ENCODE measurements at places on chromosomes 6 and 20.
A peak's percentile ranks its signal among the peaks of the same experiment; 100 is the strongest.

- no peak for DNase-seq
Measured at GRCh38 chr6:139367810-139368351, 6.6 kb downstream of the CITED2 start.

DNA sequence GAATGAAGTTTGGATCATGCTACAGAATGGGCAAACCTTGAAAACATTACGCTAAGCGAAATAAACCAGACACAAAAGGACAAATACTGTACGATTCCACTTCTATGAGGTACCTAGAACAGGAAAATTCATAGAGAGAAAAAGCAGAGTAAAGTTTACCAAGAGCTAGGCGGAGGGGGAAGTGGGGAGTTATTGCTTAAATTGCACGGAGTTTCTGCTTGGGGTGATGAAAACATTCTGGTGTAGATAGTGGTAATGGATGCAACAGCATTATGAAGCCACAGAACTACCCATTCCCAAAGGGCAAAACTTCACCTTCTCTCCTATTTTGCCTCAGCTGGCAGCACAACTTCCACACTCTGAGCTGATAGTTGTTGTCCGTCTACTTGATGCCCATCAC, 6.4 kb upstream of the PDYN start:
- no peak for DNase-seq

GRCh38 chr20:62557462-62557861, 81.7 kb upstream of the GATA5 start:
- no peak for DNase-seq

- no peak for DNase-seq
Measured at GRCh38 chr6:135600086-135600702, 102.7 kb upstream of the AHI1 start.

DNA sequence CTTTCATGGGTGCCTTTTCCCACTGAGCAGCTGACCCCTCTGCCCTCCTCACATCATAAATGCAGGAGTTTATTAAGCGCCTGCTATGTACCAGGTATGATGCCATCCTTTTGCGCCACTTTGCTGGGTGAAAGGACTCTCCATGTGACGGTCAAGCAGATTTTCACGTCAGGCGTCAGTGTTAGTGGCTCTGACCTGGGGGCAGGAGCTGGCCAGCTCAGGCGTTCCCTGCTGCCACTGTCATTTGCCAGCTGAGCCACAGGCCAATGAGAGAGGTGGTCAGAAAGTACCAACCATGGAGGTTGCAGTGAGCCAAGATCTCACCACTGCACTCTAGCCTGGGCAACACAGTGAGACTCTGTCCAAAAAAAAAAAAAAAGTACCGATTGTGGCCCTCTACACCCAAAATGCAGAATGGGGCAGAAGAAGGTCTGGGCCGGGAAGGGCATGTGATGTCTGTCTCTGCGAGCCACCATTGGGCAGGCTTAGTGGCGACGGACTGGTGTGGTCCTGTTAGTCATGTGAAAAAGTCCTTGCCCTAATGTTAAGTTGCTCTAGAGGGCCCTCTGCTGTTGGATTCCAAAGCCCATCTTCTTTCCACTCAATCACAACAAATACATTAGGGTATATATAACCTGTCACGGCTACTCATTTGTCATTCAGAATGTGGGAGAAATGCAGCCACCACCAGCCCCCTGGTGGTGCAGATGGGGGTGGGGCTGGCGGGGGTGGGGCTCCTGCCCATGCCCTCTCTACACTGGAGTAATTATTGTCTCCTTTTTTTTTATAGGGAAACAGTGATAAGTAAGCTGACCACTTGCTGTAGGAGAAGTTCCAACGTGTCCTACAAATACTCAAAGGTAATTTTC, 18.4 kb upstream of the SLC22A1 start:
- peak; percentile 67 for DNase-seq

- no peak for DNase-seq
Measured at GRCh38 chr6:157885876-157886275, 62.8 kb downstream of the SNX9 start.

GRCh38 chr6:51618563-51618962, 468.9 kb downstream of the PKHD1 start:
- no peak for DNase-seq

GRCh38 chr20:56865055-56865454, 235.9 kb downstream of the TFAP2C start:
- DNase-seq: no peak

DNA sequence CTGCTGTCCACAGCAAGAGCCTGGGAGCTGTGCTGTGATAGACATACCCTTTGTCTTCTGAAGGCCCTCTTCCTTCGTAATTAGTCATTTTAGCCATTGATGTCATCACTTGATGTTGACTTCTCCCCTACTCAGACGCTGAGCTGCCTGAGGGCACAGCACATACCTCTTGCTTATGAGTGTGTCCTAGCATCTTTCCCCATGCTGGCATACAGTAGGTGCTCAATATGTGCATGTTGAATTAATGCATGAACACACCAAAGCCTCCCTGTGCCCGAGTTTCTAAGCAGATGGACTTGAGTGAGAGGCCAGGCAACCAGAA, 35.8 kb upstream of the FAM83D start:
- peak; percentile 55 for DNase-seq

DNA sequence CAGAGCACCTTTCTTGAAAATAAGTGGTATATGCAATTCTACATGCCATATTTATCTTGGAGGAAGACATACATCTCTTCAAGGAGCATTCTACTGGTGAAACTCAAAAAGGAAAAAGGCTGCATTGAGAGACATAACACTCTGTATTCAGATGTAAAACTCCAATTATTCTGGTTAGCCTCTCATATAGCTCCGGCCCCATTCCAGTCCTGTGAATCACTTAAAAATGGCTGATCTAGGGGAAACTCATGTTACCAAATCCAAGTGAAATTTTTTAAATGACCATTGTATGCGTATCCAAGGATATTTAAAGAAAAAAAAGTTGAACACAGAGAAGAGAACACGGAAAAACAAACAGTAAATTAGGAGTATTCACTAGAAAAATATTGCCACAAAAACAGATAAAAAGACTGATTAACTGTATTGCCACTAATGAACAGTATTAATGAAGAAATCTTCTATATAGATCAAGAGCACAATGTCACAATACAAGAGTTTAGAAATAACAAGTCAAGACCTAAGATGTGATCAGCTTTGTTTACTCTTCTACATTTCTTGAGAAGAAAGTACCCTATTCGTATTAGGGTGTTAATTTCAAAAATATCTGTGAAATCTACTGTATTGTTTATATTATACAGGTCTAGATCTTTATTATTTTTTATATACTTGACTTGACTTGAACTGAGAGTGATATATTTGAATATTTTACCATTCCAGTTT, 124.5 kb upstream of the GJE1 start:
- no peak for DNase-seq

DNA sequence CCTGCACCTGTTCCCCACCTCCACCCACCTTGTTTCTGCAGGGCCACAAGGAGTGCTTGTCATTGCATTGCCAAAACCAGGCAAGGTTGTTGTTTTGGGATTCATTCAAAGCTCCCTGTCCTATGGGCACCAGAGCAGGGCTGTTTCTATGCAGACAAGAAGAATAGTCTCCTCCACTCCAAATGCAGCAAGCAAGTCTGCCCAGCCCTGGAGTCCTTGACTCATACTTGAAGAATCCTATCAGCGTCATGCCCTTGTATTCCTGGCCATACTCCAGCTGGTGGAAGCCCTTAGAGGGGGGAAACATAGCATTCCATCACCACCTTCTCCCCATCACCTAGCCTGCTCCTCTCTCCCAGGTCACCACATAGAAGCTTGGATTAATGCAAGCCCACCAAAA, 145.3 kb upstream of the ECI2 start:
- DNase-seq: no peak

GRCh38 chr6:113676968-113677367, 180.2 kb upstream of the MARCKS start:
- no peak for DNase-seq

- DNase-seq: peak; percentile 77
Measured at GRCh38 chr6:44076356-44077213, 50.7 kb downstream of the MRPL14 start.

DNA sequence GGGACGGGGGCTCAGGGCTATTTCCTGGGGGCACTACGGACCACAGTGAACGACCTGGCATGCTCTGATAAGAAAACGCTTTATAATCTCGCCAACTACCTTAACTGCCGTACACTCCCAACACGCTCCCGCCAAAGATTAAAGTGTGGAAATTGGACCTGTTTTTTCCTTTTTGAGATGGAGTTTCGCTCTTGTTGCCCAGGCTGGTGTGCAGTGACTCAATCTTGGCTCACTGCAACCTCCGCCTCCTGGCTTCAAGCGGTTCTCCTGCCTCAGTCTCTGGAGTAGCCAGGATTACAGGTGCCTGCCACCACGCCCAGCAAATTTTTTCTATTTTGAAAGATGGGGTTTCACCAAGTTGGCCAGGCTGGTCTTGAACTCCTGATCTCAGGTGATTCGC, 346 bp upstream of the SLC44A4 start:
- no peak for DNase-seq

GRCh38 chr6:106025655-106026054, 60.5 kb upstream of the PRDM1 start:
- no peak for DNase-seq

DNA sequence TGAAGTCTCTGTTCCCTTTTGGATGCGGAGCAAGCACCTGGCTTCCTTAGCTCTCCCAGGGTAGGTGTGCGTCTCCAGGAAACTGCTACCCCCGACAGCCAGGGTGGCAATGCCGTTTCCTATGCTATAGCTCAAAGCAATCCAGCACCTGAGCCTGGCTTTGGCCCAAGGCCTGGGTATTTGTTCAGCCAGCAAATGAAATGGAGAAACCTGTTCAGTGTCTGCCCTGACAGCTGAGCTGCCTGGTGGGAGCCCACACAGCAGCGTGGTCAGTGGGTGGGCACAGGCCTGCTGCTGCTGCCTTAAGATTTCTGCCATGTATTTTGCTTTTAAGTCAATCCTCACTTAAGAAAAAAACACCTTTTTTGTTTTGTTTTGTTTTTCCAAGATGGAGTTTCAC, 13.7 kb downstream of the SPATA2 start:
- DNase-seq: no peak

DNA sequence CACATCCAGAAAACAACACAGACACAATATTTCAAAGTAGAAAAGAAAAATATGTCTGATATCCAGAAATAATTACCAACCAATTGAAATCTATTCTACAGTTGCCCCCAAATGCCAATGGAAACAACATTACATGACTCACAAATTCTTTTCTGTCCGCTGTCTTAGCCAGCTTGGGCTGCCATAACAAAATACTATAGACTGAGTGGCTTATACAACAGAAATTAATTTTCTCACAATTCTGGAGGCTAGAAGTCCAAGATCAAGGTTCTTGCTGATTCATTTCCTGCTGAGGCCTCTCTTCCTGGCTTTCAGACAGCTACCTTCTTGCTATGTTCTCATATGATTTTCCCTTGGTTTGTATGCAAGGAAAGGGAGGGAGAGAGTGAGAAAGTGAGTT, 698.1 kb downstream of the DHX35 start:
- no peak for DNase-seq

DNA sequence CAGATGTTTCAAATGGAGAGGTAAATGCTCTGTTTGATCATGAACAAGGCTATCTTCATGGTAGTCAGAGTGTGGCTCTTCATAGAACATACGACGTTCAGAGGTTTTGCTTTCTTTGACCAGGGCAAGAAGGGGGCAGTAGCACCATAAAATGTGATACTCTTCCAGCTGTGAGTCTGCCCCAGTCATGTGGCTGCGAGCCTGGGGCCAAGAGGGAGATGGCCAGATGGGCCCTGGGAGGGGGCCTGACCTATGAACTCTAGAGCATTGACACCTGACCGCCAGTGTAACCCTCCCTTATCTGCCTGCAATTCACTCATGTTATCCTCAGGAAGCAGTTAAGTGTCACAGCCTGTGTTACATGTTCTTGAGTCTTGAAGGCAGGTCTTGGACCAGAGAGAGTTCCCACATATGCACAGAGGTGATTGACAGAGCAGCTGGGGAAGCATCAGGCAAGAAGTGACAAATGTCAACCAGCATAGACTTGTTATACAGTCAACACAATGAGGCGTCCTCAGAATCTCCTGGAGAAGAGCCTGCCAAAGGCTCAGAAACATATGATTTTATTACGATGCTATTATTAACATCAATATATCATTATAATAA, 55.0 kb downstream of the SCML4 start:
- DNase-seq: no peak

GRCh38 chr6:24620637-24621036, 25.4 kb downstream of the KIAA0319 start:
- DNase-seq: no peak

DNA sequence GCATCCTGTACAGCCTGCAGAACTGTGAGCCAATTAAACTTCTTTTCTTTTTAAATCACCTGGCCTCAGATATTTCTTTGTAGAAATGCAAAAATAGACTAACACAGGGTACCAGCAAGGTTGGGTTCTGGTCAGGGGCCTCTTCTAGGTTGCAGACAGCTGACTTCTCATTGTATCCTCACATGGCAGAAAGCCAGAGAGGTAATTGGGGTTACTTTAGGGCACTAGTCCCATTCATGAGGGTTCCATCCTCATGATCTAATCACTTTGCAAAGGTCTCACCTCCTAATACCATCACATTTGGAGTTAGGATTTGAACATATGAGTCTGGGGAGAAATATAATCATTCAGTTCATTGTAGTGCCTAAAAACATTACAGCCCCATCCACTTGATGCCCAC, 101.5 kb downstream of the LCA5 start:
- DNase-seq: no peak

GRCh38 chr6:51398793-51399192, 580.1 kb downstream of the TFAP2B start:
- DNase-seq: no peak

GRCh38 chr20:56369179-56369578, 10.4 kb downstream of the FAM210B start:
- no peak for DNase-seq

- DNase-seq: no peak
Measured at GRCh38 chr20:47038566-47039560, 144.2 kb downstream of the EYA2 start.

GRCh38 chr20:50323209-50323608, 132.6 kb downstream of the CEBPB start:
- no peak for DNase-seq

DNA sequence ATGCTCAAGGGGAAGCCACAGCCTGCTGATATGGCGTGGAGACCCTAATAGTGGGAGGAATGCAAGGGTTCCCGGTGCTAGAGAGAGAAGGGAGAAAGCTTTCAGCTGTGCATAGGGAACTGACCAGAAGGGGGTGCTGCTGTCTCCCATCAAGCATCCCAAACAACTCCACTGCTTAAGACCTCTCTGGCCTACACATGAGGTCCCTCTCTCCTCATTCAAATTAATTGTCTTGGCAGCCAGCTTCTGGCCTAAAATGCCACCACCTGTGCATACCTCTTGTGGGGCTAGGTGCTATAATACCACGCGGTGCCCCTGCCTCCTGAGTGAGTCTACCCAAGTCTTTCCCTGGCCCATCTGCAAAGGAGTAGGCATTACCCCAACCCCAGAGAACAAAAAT, 14.5 kb downstream of the ADISSP start:
- DNase-seq: peak; percentile 86
